ENCODE measurements at places on chromosomes 16 and 17.

GRCh38 chr17:62967205-62967529 lies 1.1 kb downstream of the TANC2 start:
- no peak for DNase-seq

DNA sequence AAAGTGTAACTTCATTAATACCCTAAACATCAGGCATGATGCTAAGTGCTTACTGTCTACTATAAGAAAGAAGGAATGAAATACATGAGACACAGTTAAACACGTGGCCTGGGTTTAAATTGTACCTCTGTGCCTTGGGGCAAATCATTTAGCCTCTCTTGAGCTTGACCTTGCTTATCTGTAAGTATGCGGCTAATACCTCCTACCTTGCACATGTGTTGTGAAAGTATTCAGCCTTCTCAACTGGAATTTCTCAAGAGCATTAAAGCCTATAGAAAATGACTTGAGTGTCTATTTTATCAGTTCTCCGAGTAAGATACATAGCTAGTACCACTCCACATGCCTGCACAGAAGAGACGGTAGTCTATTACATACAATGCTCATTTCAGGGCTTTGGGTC lies 10.8 kb downstream of the HEATR6 start:
- DNase-seq, result no peak

DNA sequence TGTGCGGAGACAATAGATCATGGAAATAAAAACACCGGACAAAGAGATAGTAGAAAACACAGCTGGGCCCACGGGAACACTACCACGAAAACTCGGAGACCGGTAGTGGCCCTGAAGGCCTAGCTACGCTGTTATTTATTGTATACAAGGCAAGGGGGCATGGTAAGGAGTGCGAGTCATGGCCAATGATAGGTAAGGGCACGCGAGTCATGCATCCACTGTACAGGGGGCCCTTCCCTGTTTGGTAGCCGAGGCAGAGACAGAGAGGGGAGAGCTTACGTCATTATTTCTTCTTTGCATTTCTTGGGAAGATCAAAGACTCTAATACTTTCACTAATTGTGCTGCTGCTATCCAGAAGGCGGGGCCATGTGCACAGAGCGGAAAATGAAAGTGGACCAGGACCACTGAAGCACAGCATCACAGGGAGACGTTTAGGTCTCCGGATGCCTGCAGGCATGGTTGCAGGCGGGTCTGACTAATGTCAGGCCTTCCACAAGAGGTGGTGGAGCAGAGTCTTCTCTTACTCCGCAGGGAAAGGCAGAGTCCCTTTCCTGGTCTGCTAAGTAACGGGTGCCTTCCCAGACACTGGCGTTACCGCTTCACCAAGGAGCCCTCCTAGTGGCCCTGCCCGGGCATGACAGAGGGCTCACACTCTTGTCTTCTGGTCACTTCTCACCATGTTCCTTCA lies 74.4 kb upstream of the ARL4D start:
- DNase-seq, result no peak

GRCh38 chr17:49595328-49595727 lies 19.7 kb downstream of the NXPH3 start:
- no peak for DNase-seq

DNA sequence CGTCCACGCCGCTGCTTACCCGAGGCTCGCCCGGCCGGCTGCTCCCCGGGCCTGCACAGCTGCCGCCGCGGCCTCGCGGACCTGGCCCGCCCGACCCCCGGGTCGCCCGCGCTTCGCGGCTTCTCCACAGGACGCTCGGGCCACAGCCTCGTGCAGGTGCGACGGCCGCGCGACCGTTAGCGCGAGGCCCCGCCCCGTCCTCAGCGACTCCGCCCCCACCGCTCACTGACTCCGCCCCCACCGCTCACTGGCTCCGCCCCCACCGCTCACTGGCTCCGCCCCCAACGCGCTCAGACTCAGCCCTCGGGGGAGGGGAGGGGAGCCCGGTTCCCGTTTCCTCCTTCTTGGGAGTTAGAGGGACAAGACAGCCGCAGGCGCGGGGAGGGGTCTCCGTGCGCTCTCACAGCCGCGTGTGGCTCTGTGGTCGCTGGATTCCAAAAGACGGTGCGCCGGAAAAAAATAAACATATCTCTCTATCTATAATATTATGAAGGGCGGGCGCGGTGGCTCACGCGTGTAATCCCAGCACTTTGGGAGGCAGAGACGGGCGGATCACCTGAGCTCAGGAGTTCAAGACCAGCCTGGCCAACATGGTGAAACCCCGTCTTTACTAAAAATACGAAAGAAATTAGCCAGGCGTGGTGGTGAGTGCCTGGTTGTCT lies at the start of gene MEIOB:
Gene MEIOB (minus strand): TSS at position 191 of the 662 bp plus-strand sequence. CDS start 3,989 bp downstream, outside the sequence.
- DNase-seq, result no peak

DNA sequence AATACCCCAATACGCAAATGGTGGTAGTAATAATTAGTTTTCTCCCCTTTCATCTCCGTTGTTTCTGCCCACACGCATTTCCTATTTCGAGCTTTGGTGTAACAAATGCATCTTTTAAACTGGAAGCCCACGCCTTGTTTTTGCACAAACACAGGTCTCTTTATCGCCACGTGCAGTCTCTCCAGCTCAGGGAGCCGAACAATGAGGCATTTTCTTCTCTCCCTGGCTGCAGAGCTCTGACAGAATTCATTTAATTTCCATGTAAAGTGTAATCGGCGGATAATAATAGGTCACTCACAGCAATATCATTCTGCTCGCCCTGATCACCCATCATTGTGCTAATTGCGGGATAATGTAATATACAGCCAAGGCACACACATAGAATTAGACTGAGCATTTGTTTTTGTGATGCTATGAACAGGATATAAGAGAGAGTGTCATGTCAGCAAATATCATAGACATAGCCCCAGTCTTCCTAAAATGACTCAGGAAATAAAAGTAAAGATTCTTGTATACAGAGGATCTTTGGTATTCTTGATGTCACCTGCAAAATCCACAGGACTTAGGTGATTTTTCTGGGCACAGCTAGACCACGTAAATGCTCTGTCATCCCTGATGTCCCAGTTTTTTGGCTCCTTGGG lies 452.6 kb upstream of the CDH11 start:
- DNase-seq, result no peak

GRCh38 chr17:19750835-19751234 lies 2.7 kb upstream of the ALDH3A1 start:
- DNase-seq, result no peak

GRCh38 chr16:30085820-30086219 lies 5.9 kb downstream of the TBX6 start:
- DNase-seq, result no peak

DNA sequence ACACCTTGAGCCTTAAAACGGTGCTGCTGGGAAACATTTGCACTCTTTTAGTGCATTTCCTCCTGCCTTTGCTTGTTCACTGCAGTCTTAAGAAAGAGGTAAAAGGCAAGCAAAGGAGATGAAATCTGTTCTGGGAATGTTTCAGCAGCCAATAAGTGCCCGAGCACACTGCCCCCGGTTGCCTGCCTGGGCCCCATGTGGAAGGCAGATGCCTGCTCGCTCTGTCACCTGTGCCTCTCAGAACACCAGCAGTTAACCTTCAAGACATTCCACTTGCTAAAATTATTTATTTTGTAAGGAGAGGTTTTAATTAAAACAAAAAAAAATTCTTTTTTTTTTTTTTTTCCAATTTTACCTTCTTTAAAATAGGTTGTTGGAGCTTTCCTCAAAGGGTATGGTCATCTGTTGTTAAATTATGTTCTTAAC lies 4.4 kb downstream of the SOX9 start:
- no peak for DNase-seq

DNA sequence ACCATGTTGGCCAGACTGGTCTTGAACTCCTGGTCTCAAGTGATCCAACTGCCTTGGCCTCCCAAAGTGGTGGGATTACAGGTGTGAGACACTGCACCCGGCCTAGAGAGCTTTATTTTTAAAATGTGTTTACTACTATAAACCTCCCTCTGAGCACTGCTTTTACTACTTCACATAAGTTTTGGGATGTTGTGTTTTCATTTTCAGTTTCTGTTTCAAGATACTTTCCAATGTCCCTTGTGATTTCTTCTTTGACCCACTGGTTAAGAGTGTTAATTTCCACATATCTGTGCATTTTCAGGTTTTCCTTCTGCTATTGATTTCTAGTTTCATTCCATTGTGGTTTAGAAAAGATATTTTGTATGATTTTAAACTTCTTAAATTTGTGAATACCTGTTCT lies 74.4 kb downstream of the NETO2 start:
- DNase-seq, result no peak

DNA sequence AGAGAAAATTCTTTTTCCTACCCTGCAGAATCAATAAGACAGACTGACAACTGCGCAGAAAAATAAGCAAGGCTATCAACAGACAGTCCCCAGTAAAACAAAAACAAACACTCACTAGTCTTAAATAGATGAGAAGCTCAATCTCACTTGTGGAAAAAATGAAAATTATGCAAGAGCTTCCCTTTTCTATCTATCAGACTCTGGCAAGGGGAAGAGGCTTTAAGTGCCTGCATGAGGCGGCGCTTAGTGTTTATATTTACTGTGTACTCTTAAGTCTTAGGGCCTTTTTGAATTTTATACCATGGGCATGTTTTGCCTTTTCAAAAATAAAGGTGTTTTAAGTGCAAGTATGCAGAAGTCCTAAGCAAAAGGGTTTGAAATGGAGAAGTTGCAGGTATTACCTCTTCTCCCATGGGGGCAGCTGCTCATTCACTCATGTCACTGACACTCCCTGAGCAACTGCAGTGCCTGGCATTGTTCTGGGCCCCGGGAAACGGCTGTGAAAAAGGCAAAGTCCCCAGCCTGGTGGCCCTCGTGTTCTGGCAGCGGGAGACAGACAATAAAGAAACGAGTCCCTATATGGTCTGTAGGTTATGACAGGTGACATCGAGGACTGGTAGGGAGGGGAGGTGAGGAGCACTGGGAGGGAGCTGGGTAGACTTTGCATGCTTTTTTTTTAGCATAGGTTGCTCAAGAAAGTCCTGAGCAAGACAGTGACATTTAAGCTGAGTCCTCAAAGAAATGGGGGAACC lies 35.2 kb downstream of the HSBP1 start:
- no peak for DNase-seq

GRCh38 chr17:75262112-75262606 lies 480 bp downstream of the MRPS7 start:
- DNase-seq, result no peak

DNA sequence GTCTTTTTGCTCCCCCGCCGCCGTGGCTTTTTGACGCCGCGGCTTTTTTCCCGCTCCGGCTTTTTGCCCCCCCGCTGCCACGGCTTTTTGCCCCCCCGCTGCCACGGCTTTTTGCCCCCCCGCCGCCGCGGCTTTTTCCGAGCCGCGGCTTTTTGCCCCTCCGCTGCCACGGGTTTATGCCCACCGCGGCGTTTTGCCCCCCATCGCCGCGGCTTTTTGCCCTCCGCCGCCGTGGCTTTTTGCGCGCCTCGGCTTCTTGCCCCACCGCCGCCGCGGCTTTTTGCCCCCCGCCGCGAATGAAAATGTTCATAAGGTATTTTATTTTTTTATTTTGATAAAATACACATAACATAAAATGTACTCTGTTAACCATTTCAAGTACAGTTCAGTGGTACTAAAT lies 527.2 kb upstream of the WSB1 start:
- DNase-seq, result no peak

DNA sequence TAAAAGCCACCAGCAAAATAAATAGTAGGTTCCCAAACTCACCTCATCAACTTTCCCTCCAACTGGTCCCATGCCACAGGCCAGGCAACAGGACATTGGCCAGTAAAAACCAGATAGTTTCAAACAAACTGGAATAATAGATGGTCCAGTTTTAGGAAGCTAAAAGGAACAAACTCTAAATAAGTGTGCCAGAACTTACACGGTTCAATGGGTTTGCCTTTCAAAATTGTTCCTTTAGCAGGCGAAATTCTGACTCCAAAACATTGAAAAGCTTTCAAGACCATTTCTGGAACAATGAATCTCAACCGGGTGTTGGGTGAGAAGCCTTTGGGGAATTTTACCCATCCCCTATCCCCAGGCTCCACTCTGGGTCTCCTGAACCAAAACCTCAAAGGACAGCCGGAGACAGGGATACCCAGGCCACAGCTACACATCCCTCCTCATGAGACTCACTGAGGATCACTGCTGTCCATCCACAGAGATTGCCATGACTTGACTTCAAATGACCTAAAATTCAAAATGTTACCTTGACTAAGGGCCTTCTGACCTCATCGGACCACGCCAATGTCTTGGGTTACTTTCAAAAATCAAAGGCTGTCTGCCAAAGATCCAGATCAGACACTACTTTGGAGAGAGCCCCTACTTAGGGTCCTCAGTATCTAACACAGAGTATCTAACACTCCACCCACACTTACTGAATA lies 13.0 kb downstream of the AXIN2 start:
- DNase-seq, result no peak

DNA sequence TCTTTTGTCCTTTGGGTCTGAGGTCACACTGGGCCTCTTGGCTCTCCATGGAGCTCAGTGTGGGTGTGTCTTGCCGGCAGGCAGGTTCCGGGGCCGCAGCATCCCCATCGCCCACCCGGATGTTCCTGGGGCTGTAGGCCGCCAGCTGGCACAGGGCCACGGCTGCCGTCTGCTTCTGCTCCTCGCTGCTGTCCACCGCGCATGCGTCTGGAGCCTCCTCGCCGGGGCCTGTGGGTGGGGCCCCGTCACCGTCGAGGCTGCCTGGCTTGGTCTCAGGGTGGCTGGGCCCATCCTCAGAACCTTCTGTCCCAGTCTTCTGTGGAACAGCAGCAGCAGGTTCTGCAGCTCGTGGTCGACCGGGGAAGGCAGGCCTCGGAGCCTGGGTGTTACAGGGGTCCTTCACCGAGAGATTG lies 9.6 kb downstream of the ZNF750 start:
- no peak for DNase-seq

GRCh38 chr16:78605548-78606101 lies 506.2 kb downstream of the WWOX start:
- DNase-seq, result no peak

- DNase-seq, result no peak
These were observed 59.8 kb upstream of the RBFOX3 start for GRCh38 chr17:79670537-79671084.

- no peak for DNase-seq
These were observed 37.7 kb downstream of the XYLT1 start for GRCh38 chr16:17432901-17433576.

GRCh38 chr16:51685498-51685897 lies 534.4 kb upstream of the SALL1 start:
- DNase-seq, result no peak

- DNase-seq, result no peak
These were observed 41.0 kb downstream of the FOXL1 start for GRCh38 chr16:86619239-86619794.

- no peak for DNase-seq
These were observed 647 bp downstream of the PRSS8 start for GRCh38 chr16:31134625-31135534.

GRCh38 chr17:81998212-81998611 lies 20.8 kb downstream of the ASPSCR1 start:
- no peak for DNase-seq

Data from stimulated activated CD4-positive, alpha-beta T cell treated with anti-CD3 and anti-CD28 coated beads, Interleukin-1b, Interleukin-23, amount 100 ng/mL, for 1 hour (primary cell).